ENCODE measurements at places on chromosomes 2 and 18.

DNA sequence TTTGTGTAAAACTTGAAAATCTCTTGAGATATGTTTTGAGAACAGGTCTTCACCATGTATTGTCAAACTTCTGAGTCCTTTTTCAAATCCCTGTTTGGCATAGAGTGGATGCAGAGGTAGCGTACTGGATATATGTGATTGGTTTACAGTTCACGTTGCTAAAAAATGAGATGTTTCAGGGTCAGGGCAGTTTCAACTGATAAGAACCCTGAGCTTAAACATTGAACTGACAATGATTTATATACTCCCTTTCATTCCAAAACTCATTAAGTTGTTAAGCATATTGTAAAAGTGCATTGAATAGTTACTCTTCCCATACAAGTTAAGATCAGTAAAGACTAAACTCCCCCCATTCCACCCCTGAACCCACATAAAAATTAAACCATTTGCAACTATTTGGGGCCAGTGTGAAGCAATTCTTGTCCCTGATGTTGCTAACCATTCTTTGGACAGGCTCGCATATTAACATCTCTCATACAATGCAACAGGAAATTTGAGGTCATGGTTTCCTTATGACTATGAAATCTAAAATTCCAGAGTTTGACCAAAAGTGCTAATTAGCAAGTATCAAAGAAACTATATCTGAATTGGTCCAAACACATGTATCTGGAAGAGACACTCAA is 470.9 kb upstream of the ACVR2A start:
- DNase-seq = no peak

DNA sequence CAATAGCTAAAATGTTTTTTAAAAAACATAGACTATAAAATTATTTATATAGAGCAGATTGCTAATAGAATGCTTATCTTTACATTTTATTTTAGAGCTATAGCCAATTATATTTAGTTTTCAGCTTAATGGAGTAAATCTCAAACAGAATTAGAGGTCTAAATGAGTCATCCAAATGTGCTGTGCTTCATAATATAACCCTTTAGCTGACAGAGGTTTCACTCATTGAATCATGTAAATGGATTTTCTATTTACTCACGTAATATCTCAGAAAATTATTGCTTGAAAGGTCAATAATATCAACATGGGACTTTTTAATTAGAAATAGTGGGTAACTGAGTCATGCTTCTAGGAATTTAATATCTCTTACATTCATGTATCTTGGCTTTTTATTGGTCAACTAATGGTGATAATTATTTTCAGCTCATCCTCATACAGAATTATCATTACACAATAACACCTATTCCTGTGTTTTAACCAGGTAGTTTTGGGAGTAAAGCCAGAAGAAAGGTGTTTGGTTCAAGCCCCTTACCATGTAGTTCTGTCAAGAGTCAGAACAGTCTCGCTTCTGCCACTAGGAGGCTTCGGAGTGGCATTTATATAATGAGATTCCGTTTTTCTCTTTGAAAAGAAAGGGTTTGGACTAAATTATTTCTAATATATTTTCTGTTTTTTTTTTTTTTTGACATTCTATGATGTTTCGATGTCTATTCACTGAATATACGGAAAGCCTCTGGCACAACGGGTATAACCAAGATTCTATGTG is 217.6 kb downstream of the CDH7 start:
- DNase-seq = no peak

DNA sequence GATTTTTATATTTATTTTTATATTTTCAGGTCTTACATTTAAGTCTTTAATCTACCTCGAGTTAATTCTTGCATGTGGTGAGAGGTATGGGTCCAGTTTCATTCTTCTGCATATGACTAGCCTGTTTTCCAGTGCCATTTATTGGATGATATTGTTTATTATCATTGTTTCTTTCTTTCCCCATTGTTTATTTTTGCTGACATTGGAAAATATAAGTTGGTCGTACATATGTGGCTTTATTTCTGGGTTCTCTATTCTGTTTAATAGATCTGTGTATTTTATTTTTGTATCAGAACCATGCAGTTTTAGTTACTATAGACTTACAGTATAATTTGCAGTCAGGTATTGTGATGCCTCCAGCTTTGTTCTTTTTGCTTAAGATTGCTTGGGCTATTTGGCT is 113.4 kb upstream of the VWC2L start:
- no peak for DNase-seq

- DNase-seq = peak; percentile 44
Measured at GRCh38 chr2:176085861-176086771, 2.4 kb upstream of the EVX2 start.

DNA sequence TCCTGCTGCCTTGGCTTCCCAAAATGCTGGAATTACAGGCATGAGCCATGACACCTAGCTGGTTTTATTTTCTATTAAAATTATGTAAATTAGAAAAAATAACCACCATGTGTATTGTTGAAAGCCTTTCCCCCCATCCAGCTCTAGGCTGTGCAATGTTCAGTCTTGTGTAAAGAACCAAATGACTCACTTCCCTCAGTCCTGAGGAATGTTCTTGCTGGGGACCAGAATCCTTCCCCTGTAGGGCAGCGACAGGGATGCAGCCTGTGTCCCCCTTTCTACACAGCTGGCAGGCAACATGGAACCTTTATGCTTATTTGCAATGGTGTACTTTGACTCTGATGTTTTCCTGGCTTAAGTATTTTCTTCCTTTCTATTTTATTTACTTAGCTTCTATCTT is 29.4 kb downstream of the AOX1 start:
- peak; percentile 66 for DNase-seq

Measured in suppressor macrophage treated with lipopolysaccharide for 1 hour (primary cell).